ENCODE measurements at places on chromosomes 6 and 20.

DNA sequence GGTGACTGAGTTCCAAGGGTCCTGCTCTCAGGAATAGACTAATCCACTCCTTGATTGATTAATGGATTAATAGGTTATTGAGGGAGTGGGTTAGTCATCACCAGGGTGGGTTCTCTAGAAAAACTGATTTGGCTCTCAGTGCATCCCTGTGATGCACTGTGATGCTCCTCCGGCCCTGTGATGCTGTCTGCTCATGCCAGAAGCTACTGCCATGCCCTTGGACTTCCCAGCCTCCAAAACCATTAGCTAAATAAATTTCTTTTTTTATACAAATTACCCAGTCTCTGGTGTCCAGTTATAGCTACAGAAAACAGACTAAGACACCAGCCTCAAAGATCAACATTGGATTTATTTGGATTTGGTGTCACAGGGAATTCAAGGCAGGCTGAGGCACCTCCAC is 40.4 kb upstream of the CST7 start:
- no peak for DNase-seq

DNA sequence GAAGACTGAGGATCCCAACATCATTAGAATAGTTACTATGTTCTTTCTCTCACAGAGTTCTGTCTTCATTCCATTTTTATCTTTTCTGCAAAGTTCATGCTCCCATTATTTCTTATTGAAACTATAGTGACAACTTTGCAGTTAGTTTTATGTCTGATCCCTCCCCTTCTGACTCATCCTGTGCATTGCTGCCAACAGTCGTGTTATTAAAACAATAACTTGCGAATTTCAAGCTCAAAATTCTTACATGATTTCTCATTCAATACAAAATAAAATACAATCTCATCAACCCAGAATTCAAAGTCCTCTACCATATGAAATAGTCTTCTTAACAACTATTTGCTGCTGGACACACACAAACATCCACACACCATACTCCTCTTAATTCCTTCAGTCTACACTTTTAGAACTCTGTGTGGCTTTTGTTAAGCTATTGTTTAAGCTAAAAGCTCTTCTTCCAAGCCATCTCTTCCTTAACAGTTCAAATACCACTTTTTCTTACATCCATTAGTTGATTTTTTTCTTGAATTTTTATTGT is 261.4 kb upstream of the IRAK1BP1 start:
- DNase-seq = no peak

- DNase-seq = no peak
Measured at GRCh38 chr6:93575495-93576267, 156.3 kb upstream of the EPHA7 start.

- DNase-seq = no peak
Measured at GRCh38 chr20:19838468-19838867, 80.4 kb downstream of the RIN2 start.

DNA sequence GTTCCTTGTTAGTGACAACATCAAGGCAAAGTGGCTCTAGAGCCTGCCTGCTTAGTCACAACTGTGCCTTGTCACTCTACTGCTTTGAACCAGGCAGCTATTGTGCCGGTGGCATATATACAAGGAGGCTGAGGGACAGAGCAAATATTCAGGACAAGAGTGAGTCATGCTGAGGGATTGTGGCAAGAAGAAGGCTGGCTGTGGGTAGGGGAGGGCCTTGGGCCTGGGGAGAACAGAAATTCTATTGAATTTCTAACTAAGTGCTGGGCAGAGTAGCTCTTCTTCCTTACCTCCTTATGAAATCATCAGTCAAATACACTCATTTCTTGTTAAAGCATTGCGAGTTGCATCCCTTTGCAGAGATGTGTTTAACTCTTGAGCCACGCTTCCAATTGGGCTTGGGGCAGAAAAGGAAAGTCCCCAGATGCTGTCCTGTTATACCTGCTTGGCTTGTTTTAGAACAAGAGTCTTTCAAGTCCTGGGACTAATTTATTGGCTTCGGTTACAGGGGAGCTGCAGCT is 59.7 kb downstream of the PFDN4 start:
- DNase-seq = no peak

GRCh38 chr6:80437221-80437620 is 330.8 kb downstream of the BCKDHB start:
- DNase-seq = no peak

DNA sequence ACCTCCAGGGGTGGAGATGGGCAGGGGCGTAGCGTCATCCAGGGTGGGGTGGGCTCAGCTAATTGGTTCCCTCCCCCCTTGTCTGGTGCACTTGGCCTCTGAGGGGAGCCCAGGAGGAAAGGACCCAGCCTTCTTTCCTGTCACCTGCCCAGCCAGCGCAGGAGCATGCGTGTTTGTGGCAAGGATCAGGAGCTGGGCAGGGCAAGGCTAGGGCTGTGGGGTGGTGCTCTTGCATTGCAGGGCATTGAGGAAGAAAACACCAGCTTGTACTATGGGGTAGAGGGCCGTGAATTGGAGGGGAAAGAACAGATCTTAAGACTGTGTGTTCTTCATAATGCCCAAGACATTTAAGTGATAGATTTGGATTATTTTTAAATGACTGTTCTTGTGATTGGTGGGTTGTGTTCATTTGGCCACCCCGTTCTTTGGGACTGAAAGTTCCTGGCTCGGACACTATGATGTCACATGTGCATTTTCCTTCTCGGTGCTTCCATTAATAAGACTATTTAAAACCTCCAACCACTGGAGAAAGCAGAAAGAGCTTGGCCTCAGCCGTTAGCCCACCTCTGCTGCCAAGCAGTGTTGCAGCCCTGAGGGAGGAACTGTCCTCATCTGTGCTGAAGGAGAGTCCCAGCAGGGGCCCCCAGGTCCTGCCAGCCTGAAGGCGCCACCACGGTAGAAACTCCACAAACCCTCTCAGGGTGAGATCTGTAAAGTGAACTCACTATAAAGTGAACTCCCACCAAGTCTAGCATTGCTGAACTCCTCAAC is 136.2 kb upstream of the INSM1 start:
- DNase-seq = no peak

DNA sequence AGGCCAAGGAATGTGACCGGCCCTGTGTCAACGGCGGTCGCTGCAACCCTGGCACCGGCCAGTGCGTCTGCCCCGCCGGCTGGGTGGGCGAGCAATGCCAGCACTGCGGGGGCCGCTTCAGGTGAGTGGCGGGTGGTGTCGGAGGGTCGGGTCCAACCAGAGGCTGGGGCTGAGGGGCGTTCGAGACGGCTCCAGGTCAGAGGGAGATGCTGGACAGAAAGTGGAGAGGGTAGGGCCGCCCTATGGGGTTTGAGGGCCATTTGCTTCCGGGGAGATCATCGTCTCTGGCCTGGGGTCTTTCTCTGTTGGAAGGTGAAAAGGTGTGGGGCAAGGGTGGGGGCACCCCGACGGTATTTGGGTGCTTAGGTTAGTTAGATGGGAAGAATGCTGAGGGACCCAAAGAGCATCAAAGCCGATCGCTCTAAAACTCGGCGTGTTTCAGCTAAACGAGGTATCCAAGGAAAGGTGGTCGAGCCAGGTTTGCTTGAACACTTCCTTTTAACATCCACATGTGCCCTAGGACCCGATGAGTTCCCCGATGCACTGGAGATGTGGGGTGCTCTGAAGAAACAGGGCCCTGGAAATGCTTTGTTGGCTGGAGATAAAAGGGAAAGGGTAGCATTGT is 691 bp downstream of the ATRN start:
- DNase-seq = no peak

- DNase-seq = no peak
Measured at GRCh38 chr6:127404133-127404532, 55.1 kb downstream of the KIAA0408 start.

DNA sequence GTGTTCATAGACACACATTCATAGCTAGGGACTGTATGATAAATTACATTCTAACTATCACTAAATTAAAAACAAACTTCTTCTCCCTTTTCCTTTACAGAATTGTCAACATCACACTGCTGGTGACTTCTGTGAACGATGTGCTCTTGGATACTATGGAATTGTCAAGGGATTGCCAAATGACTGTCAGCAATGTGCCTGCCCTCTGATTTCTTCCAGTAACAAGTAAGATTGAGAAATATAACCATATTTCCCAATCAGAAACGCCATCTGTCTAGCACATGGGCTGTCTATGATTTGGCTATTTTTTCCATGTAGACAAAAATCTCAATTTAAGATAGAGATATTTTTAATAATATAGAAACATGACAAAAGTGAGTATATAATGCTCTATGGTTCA is 367.7 kb downstream of the ARHGAP18 start:
- DNase-seq = no peak

GRCh38 chr6:130955755-130956154 is 107.3 kb downstream of the EPB41L2 start:
- DNase-seq = no peak
